ENCODE measurements at places on chromosomes 4 and X.

GRCh38 chr4:158826882-158827281, 58.1 kb downstream of the FNIP2 start:
- no peak for DNase-seq

GRCh38 chr4:25938787-25939186, 24.8 kb downstream of the SMIM20 start:
- DNase-seq = no peak

GRCh38 chr4:46648088-46648744, 258.3 kb upstream of the GABRA2 start:
- DNase-seq = peak; percentile 36

- peak; percentile 23 for DNase-seq
Measured at GRCh38 chr4:165079476-165079875, 25.8 kb downstream of the TRIM75 start.

- no peak for DNase-seq
Measured at GRCh38 chr4:7738458-7739076, 201.1 kb downstream of the AFAP1 start.

DNA sequence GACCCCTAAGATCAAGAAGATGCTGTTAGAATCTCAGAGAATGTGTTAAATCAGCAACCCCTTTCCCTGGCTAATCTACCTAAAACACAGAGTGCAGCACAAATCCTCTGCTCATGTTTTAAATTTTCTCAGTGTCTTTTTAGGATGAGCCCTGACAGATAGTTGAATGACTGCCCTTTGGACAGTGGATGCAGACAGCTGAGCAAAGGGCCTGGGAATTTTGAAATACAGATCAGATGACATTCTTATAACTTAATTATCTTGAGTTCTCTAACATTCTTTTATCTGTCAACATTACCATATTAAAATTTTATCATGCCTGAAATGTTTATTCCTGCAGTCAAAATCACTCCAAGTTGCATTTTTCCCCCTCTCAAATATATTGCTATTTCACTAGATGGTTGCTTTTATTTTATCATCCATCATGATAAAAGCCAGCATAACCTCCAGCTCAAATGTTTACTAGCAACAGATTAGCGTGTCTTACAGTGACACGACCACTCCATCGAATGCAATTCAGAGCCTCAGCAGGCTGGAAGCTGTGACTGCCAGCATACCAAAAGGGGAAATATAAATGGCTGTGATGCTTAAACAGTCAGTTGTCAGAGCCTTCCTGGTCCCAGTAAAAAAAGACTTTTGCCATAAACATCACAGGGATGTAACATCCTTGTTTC, 22.8 kb upstream of the ARHGAP24 start:
- DNase-seq = no peak

GRCh38 chr4:6308899-6309643, 39.4 kb downstream of the WFS1 start:
- DNase-seq = no peak

DNA sequence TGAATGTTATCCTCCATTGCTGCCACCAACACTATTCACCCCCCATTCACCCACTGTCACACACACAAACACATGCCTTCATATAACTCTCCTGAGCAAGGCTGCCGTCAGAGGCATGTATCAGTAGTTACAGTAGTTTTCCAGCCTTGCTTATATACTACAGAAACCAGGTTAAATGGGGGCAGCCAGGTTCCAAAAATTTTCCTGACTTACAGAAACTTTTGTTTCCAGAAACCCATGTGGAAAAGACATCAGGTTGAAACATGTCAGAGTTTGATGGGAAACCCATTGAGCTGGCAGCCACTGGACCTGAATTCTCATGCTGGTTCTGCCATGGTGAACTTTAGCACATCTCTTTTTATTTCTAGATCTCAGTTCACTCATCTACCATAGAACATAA, 64.0 kb downstream of the COX18 start:
- DNase-seq = no peak

DNA sequence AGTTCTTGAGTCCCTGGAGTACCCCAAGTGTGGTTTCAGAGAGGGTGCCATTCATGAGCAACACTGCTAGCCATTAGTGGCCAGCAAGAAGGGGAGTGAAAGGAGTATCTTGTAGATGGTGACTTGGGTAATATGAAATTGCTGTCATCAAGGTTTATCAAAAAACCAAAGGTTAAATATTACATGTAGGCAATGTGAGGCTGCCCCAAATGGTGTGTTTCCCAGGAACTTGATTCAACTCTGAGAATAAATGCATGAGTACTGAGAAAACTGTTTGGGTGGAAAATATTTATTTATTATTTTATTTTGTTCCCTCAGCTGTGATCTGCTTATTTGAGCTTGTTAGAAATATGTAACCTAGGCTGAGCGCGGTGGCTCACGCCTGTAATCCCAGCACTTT, 55.7 kb downstream of the AFF1 start:
- no peak for DNase-seq

DNA sequence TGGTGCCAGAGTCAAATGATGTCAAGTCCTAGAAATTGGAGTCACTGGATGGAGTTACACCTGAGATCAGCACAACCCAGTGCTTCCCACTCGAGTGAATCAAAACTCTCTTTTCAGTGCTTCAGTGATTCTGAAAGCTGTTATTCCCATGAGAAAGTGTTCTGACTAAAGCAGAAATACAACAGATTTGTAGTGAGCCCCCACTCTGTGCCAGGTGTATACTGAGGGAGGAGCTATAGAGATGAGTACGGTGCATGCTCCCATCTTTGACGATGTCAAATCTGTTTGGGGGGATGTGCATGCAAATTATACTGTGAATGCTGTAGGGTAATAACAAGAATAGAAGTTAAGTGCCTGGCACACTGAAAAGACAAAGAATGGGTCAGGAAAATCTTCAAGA, 330.2 kb downstream of the HS3ST1 start:
- no peak for DNase-seq

Measured in retinal pigment epithelial cell (primary cell).